A549 treated with CpdA at 1 μM for 4 hours (cell line): ENCODE measurements at places on chromosomes 5 and 9. TPM values are rescaled to one million over a fixed set of nuclear protein-coding genes. Genes with fewer than 3 reads are reported as not detected.

The SPATA31C1 gene
- not detected in 5 replicates for total RNA-seq

The PCDHGA3 gene
- 0.05 to 0.09 TPM in 2 of 5 replicates, not detected in the others for total RNA-seq

The SLCO6A1 gene
- not detected in 5 replicates for total RNA-seq

The LPCAT1 gene
- 136 to 171 TPM (median 154 TPM) in 5 replicates for total RNA-seq

The HTR4 gene
- not detected in 5 replicates for total RNA-seq

The NTRK2 gene
- 0.02 to 0.04 TPM (median 0.03 TPM) in 3 of 5 replicates, not detected in the others for total RNA-seq

The ZDHHC11B gene
- total RNA-seq, result 1.1 to 1.5 TPM (median 1.3 TPM) in 5 replicates

The SGCD gene
- 3.7 to 5.2 TPM (median 4.3 TPM) in 5 replicates for total RNA-seq

The NR2F1-AS1 gene
- 2.8 to 4.8 TPM (median 3.8 TPM) in 5 replicates for total RNA-seq

The OXCT1 gene
- total RNA-seq, result 2.2 to 3.3 TPM (median 2.7 TPM) in 5 replicates

The RNF208 gene
- 1.1 to 2.4 TPM (median 1.9 TPM) in 5 replicates for total RNA-seq

The HACD4 gene
- 0.80 to 1.1 TPM (median 0.96 TPM) in 5 replicates for total RNA-seq
